D341Med (cell line): ENCODE measurements at places on chromosomes 3 and 15.

DNA sequence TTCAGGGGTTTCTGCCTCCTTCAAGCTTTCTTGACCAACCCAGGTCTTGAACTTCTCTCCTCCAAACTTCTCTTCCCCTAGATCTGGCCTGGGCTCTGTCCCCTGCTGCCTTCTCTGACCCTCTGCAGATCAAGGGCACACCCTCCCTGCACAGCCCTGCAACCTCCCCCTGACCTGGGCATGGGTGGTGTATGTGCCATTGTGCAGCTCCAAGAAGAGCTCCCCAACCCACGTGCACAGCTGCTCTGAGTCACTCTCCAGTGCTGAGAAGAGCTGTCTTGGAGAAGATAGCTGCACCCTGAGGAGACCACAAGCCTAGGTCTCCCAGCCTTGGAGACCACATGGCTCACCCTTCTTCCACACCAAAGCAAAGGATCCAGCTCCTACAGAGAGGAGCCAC is 8.0 kb downstream of the MAN2C1 start:
- DNase-seq = no peak

- peak; percentile 34 for DNase-seq
These were observed 119.5 kb upstream of the SPATA12 start for GRCh38 chr3:56940976-56941375.

- no peak for DNase-seq
These were observed 91.2 kb downstream of the MB21D2 start for GRCh38 chr3:192826214-192827006.

DNA sequence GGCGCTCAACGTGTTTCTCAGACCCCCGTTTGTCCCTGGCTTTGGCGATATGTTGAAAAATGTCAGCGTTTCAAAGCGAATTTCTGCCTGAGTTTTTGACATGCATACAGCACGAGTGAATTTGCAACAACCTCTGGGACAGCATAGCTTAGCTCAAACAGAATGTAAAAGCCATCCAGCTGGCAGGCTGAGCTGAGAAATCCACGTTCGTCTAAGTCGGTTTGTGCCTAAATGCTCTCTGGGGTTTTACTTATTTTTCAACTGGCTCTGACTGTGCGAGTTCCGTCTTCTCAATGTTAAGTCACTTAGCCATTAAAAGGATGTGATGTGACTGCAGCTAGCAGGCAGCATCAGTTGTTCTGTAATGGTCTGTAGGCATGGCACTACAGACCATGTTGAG is 243.5 kb upstream of the SLCO3A1 start:
- DNase-seq = no peak

DNA sequence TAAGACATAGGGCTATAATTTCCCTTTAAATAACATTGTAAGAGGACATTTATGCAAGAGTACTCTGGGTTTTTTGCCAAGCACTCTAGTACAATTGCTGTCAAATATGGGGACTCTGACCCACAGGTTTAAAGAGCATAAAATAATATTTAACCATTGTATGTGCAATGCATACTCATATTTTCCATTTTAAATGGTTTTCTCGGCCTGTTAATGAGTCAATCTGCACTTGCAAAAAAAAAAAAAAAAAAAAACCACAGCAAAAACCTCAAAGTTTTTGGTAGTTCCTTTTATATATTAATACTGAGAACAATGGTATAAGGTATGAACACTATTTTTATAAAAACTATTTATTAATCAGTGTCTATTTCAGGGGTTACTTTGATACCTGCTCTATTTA is 304.0 kb upstream of the CBLB start:
- DNase-seq = no peak

DNA sequence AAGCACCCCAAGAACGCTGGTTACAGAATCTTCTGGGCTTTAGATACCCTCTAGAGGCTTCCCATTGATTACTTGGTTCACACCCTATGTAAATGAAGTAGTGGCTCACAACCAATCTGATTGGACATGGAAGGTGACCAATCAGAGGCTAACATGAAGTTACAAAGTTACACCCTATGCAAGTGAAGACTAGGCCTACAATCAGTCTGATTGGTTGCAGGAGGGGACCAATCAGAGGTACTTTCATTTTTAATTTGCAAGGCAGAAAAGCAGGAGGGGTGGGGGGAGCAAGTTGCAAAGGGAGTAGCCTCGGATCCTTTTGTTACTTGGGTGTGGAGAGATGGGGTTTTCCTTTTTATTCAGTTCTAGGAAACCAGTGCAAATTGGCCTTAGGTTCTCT is 11.1 kb upstream of the RTP2 start:
- DNase-seq = no peak
